ENCODE measurements at places on chromosomes 2 and 18. TPM values are rescaled to one million over a fixed set of nuclear protein-coding genes. Genes with fewer than 3 reads are reported as not detected.
A peak's percentile ranks its signal among the peaks of the same experiment; 100 is the strongest.

GRCh38 chr2:197502201-197502600, 2.0 kb downstream of the HSPE1 start:
- no peak overlapping the region for H3K27ac ChIP-seq
- H3K4me3 ChIP-seq = peak overlapping the region; percentile 89
- H3K27me3 ChIP-seq = no peaks in the 10 kb centered on the region

DNA sequence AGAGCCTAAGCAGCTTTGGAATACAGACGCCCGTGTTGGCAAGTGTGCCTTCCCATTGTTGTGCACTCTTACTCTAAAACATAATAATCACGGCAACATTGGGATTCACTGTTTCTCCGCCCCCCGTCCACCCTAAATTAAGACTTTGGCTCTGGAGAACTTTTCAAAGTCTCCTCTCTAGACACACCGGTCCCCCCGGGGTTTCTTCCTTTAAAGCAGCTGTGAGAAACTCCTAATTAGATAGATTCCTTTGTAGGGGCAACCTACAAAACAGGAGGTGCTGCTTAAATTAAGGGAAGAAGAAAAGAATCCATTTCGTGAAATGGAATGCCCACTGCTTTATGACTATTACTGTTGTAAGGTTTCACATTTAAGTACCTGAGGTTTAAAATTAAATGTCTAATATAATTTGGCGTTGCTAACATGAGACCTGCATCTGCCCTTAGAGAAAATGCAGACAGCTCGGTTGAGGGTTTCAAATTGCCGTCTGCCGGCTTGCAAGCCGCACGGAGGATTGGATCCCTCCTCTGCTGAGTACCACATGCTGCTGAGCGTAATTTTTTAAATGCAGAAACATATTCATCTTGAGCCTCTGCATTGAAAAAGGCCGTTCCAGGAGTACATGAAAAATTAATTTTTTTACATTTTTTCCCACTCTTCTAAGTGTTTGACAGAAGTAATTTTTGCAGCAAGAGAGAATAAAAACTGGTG, 233.3 kb downstream of the GBX2 start:
- no peak overlapping the region for H3K27ac ChIP-seq
- H3K4me3 ChIP-seq = no peak overlapping the region
- no peaks in the 10 kb centered on the region for H3K27me3 ChIP-seq

- H3K4me3 ChIP-seq = peak overlapping the region; percentile 52
- no peaks in the 10 kb centered on the region for H3K27me3 ChIP-seq
- H3K36me3 ChIP-seq = peaks cover 4% of the 10 kb centered on the region
- no peak for DNase-seq
Measured at GRCh38 chr2:74502147-74502719, 2.8 kb upstream of the LBX2 start.

ZSWIM2 gene
- 0.15 TPM for polyA plus RNA-seq

DNA sequence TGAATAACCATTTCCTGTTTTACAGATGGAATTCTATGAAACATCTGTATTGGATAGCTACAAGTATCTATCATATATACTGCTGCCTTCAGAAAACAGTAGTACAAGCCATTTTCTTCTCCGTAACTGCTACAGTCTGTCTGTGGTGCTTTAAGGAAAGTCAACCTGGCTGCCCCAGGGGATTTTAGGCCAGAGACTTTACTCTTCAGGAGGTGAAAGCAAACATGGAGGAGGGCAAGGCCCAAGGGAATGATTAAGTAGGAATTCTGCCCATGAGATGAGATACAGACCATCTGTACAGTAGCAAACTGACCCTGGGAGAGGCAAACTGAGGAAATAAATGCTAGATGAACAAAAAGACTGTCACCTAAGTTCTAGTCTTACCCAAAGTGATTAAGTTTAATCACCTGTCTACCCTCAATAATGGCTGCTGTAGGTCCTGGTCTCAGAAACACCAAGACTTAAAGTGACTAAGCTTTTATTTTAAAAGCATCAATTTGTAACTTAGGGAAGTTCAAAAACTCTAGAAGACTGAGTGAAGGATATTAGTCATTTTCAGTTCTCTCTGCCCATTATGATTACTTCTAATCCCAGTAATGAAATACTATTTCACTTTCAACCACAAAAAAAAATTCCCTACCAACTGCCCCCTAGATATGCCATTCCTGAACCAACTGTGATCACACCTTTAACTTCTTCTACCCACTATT, 14.8 kb downstream of the MBD2 start:
- H3K36me3 ChIP-seq = no peaks in the 10 kb centered on the region
- DNase-seq = peak; percentile 13
- H3K27ac ChIP-seq = peak overlapping the region; percentile 5
- H3K4me1 ChIP-seq = peaks cover 3% of the 10 kb centered on the region
- H3K4me3 ChIP-seq = no peak overlapping the region

PLB1 gene
- 0.75 TPM for polyA plus RNA-seq
